ENCODE measurements at places on chromosomes 3 and 15. TPM values are rescaled to one million over a fixed set of nuclear protein-coding genes. Genes with fewer than 3 reads are reported as not detected.

Gene NR2E3
- total RNA-seq = 0.19 TPM

Gene C15orf39
- total RNA-seq = 27.4 TPM

Gene CCDC71
- 5.9 TPM for total RNA-seq

Gene GRAMD1C
- 6.2 TPM for total RNA-seq

Gene SEMA6D
- 6.0 TPM for total RNA-seq

Gene KNG1
- not detected for total RNA-seq

Gene GOLGA6B
- total RNA-seq = not detected

Gene IMPG2
- total RNA-seq = 0.09 TPM

Gene ATRIP
- 2.0 TPM for total RNA-seq

Gene BBX
- total RNA-seq = 20.4 TPM

Gene CRTAP
- 71.0 TPM for total RNA-seq
